ENCODE measurements at places on chromosomes 7 and 10. TPM values are rescaled to one million over a fixed set of nuclear protein-coding genes. Genes with fewer than 3 reads are reported as not detected.

Gene PKD2L1
- polyA plus RNA-seq: not detected

Gene HECW1
- polyA plus RNA-seq: not detected

Gene LOXL4
- polyA plus RNA-seq: 0.10 TPM

Gene CASP7
- polyA plus RNA-seq: 22.7 TPM

Gene OGA
- polyA plus RNA-seq: 26.6 TPM

Gene ZNF727
- polyA plus RNA-seq: not detected

- no peak for DNase-seq
Measured at GRCh38 chr7:25333296-25333928, 105.1 kb upstream of the NPVF start.

DNA sequence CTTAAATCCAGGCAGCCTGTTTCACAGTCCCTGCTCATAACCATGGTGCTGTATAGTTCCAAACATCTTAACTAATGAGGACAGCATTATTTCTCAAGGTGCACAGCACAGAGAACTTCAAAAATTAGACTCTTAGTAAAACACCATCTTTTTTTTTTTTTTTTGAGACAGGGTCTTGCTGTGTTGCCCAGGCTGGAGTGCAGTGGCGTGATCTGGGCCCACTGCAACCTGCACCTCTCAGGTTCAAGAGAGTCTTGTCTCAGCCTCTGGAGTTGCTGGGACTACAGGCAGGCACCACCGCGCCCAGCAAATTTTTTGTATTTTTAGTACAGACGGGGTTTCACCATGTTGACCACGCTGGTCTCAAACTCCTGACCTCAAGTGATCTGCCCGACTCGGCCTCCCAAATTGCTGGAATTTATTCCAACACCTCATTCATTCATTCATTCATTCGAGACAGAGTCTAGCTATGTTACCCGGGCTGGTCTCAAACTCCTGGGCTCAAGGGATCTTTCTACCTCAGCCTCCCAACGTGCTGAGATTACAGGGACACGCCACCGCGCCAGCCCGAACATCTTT, 507 bp upstream of the TMEM254 start:
- DNase-seq: no peak

DNA sequence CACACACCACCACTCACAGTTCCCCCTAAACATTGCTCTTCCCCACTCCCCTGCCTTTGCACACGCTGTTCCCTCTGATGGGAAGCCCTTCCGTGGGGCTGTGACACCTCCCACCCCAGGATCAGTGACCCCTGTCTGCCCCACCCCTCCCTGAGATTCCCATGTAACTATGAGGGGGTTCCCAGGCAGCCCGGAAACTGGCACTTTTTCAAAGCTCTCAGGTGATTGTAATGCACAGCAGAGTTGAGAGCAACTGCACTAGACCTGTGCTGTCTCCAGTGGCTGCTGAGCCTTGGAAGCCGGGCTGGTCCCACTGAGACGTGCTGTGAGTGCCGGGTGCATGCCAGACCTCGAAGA, 29.8 kb downstream of the GPRIN2 start:
- DNase-seq: peak; percentile 23

DNA sequence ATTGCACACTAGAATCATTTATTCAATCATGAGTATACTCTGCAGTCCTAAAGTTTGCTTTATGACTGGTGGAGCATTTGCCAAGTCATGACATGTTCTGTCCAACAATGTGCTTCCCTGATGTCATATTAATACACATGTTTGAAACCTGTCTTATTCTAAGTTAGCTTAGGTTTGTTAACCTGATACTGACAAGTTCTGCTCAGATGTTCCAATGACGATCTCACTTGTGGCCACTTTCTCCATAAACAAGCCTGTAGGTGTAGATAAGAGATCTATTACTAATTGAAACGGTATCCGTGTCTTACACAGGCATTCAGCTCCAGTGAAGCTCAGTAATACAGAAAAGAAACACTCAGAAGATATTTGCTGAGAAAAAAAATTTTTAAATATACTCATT, 64.9 kb downstream of the GPR37 start:
- no peak for DNase-seq

DNA sequence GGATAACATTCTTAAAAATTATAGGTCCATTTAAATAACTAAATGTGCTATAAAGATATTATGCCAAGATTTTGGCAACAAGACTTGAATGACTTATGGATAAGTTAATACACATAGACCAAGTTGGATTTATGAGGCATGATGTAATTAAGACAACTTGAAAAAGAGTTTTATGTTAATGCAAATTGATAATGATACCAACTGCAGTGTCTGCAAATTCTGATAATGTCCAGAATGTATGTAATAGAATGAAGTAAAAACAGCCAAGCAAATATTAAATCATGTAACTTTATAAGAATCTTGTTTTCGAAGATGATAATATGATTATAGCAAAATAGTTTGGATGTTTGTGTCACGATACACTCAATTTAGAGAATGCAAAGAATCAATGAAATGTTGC, 868.3 kb downstream of the DNAJB9 start:
- no peak for DNase-seq

DNA sequence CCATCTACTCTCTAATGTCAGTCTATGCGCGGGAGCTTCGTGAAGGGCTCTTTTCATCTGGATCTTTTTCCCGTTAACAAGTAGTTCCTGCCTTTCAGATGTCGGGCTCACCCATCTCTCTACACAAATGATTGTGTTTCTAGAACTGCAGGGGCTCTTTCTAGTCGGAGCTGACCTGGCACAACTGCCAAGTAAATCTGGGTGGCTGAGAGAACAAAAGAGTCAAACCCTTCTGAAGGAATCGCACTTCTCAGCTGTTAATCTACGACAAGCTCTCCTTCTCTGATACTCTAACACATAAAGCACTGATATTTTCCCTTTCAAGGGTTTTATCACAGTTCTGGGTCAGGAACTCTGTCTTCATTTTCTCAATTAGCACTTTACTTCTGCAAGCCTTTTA, 144.7 kb downstream of the NRP1 start:
- DNase-seq: no peak

- DNase-seq: no peak
Measured at GRCh38 chr7:90824386-90825307, 228.5 kb downstream of the CDK14 start.

- DNase-seq: no peak
Measured at GRCh38 chr7:80060218-80060806, 74.3 kb upstream of the GNAI1 start.

- DNase-seq: no peak
Measured at GRCh38 chr10:104665174-104665573, 24.1 kb downstream of the SORCS3 start.

- DNase-seq: no peak
Measured at GRCh38 chr7:96526496-96526895, 183.2 kb downstream of the SEM1 start.

GRCh38 chr7:101237206-101238067, at the start of gene CLDN15:
Gene CLDN15, minus strand, starts transcription at chr7:101237802. Its CDS starts 221 bp downstream, at chr7:101237581.
- no peak for DNase-seq

- DNase-seq: no peak
Measured at GRCh38 chr10:100498059-100498458, 21.6 kb downstream of the SEC31B start.

GRCh38 chr7:81590131-81590530, 179.7 kb downstream of the HGF start:
- no peak for DNase-seq

DNA sequence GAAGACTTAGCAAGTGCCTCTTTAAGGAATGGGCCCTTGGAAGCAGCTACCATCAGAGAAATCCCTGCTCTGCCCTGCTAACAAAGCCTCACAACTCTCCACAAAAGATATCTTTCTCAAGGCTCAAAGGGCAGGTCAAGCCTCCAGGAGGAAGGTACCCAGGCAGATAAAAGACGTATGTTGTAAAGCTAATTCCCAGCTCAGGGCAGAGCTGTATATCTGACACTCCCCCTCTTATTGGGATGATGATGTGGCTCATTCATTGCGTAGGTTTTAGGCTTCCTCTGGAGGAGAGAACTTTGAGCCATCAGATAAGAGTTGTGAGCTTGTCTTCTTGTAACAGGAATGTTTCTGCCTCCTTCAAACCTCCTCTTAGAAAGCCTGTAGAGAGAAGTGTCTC, 145.4 kb downstream of the CALN1 start:
- DNase-seq: no peak

DNA sequence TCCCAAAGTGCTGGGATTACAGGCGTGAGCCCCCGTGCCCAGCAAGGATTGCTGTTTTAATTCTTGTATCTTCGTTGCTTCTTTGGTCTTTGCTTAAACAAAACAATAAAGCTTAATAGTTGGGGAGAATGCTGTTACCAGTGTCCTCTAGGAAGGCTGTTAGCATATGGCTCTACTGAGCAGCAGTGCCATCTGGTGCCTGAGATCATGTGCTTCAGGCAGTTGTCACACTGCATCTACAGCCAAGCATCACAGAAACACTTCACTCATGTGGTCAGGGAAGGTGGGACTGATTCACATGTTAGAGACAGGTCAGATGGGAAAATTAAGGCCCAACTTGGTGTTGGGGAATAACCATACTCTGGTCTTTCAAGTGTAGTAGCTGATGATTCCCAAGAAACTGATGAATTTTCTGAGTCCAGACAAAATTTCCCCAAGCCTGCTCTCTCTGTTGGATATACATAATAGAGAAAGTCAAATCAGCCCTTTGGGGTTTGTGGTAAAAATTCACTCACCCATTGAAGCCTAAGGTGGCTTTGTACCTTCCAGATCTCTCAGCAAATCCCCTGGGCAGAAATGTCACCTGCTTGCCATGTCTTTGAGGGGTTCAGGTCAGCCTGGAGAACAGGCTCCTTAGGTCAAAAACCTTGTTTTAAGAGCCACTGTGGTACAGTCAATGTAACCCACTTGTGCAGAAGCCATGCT, 28.4 kb downstream of the UBE2D4 start:
- no peak for DNase-seq

DNA sequence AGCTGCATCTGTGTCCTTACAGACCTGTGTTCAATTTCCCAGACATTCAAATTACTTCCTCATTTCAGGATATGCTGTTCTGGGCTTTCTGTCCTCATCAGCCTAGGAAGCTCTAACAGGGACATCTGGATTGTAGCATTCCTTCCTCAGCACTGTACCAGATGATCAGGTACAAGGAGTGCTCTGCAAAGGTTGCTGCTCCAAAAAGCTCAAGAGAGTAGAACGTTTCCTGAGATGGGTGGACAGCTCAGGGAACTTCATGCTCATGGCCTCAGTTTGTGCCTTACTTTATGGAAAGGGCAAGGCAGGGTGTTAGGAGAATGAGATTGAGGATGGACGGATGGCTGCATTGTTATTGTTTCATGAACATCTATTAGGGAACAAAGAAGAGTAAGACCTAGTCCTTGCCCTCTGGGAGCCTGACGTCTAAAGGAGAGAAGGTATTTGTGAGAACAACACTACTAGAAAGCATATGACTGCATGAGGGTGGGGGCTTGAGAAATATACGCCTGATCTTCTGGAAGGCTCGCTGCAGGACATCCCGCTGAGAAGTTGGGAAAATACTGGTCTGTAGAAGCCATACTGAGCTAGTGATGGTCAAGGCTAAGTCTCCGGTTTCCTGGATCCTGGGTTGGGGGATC, 10.5 kb upstream of the ZNF212 start:
- no peak for DNase-seq

- DNase-seq: no peak
Measured at GRCh38 chr10:7417103-7417623, 6.3 kb upstream of the SFMBT2 start.

GRCh38 chr10:124997306-124997705, 55.4 kb downstream of the ZRANB1 start:
- DNase-seq: no peak

GRCh38 chr10:128160297-128160711, 34.1 kb upstream of the MKI67 start:
- no peak for DNase-seq

DNA sequence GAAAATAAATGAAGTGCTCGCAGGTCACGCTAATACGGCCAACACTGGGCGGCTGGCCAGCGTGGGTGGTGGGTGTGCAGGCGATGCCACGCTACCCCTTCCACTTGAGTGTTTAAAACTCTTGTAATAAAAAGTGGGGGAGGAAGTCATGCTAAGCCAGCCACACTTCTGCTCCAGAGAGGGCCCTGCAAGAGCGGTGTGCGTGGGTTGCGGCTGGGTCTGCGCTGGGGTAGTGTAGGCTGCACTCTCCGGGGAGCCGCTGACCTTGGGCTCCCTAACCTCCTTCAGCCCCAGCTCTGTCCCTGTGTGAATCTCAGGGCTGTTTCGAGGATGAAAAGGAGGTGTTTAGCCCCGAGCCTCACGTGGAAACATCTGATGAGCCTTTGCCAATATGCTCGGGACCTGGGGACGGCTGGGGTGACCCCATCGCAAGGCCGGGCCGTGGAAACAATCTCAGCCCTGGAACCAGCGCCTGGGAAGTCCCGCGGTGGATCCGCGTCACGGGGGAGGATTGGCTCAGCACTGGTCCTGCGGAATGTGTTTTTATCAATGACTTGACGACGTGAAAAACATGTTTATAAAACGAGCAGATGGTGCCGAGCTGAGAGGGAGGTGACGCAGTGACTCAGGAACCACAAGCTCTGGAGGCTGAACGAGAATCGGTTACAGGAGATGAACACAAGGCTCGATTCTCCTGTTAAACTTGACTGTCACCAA, 278.5 kb downstream of the DNAJB6 start:
- peak; percentile 18 for DNase-seq

- DNase-seq: no peak
Measured at GRCh38 chr7:155408651-155409586, 49.0 kb upstream of the EN2 start.

GRCh38 chr10:89351780-89352597, 24.2 kb downstream of the IFIT3 start:
- no peak for DNase-seq

DNA sequence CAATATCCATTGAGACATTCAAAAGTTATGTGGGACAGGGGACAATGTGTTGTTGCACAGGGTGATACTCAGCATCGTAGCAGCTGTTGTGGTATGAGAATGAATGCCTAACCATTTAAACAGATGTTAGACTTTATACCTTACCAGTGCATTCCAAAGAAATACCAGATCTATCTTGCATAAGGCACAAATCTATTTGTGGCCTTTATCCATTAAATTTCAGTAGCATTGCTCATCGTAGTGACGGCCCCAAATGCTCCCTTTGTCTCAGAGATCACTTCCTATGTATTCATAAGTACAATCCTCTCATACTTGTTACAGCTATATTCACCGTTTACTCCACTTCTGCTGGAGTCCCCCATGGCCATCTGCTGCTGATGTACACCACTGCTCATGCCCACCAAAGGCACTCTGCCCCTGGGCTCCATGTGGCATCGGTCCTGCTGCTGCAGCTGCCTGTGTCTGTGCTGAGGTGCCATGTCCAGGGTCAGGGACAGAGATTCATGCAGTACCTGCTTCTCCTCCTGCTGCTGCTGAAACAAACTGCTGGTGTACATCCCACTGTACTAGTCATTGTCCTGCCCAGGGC, 96.3 kb downstream of the CPED1 start:
- no peak for DNase-seq

DNA sequence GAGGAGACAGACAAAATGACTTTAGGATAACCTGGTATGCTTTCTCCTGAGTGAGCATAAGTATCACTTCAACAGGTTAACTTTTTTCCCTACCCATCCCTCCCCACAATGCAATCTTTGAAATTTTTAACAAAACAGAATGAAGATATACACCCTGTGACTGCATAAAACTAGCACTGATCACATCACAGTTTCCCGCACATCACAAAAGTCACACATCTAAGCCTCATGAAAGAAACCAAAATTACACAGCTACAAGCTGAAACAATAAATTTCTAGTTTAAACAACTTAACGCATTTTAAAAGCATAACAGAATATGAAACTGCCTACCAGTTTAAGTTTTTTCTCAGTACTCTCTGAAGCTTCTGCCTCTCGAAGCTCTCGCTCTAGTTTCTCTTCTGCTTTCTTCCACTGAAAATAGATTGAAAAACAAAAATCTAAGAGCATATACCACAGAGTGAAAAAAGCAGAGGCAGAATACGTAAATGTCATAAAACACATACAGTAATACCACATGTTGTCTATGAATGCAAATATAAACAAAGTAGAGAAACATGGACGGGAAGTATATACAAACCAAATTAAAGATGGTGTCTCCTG, 18.1 kb downstream of the NOC3L start:
- no peak for DNase-seq

Data from CD4-positive, alpha-beta memory T cell (primary cell).